GM12891 (cell line): ENCODE measurements at places on chromosomes 11 and 22.

- DNase-seq: no peak
These were observed 38.4 kb upstream of the THY1 start for GRCh38 chr11:119461229-119461963.

DNA sequence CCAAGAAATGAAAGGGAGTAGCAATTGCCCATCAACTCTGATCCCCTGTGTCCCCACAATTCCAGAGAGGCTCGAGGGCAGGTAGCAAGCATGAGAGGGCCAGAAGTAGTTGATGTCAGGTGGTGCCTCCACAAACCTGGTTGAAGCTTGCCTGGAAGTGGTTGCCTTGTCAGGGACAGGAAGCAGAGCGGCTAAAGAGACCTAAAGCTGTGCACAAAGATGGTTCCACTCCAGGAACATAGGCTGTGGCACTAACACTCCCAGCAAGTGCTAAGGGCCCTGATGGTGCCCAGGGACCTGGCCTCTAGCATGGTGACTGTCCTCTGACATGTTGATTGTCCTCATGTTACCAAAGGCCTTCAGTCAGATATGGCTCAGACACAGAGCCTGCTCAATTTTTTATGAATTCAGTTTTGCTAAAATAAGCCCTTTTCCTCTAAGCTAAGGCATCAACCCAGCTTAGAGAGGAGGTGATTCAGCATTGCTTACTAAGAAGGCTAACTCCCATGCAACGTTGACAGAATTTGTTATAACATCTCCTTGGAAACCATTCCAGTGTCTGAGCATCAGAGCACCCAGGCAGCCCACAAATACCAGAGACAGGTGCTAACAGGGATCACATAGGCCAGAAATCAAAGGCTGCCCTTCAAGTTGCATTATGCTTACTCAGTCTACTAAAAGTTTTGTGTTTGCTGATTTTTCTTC lies 196.3 kb upstream of the ARHGAP20 start:
- no peak for DNase-seq

- no peak for DNase-seq
These were observed 86.2 kb upstream of the ASPHD2 start for GRCh38 chr22:26342745-26343410.

- DNase-seq: no peak
These were observed 70.5 kb downstream of the FEZ1 start for GRCh38 chr11:125425601-125426000.

- no peak for DNase-seq
These were observed 22.8 kb downstream of the ARRB1 start for GRCh38 chr11:75328426-75329277.
